Naive thymus-derived CD4-positive, alpha-beta T cell (primary cell): ENCODE measurements at places on chromosomes 1 and 21. TPM values are rescaled to one million over a fixed set of nuclear protein-coding genes. Genes with fewer than 3 reads are reported as not detected.

DNA sequence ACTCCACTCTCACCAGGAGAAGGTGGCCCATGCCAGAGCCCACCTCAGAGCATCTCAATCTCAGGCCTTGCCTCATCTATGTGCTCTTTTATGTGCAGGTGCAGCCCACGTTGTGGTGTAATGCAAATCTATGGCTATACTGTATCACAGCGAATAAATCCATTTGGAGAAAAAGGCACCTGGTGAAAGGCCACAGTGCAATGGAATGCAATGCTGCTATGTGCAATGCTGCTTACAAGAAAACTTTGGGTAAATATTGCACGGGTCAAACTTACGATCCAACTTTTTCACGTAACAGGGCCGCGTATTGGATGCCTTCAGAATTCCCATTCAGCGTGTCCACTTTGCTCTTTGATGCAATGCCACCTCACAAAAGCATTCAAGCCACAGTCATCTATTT is 13.5 kb downstream of the ZBTB18 start:
- H3K4me1 ChIP-seq, result no peaks in the 10 kb centered on the region
- DNase-seq, result no peak
- H3K27ac ChIP-seq, result no peak overlapping the region
- H3K27me3 ChIP-seq, result no peaks in the 10 kb centered on the region

DNA sequence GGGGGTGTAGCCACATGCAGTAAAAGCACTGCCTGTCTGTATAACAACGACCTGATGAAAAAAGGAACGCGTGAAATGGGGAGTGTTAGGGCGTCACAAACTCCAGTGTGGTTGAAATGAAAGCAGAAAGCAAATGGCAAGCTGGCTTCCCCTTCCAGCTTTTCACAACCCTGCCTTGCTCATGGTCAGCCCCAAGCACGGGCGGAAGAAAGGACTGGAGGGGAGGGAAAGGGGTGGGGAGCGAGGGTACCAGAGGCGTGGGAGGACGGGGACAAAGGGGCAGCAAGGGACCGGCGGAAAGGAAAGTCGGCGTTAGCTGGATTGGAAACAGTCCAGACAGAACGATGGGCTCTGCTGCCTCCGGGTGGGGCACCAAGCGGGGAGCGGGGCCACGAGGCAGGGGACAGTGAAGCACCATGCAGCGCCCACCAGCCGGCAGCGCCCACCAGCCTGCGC is 9.6 kb downstream of the VPS26C start:
- H3K36me3 ChIP-seq, result no peaks in the 10 kb centered on the region
- H3K27me3 ChIP-seq, result no peaks in the 10 kb centered on the region
- H3K4me3 ChIP-seq, result peak overlapping the region; percentile 75
- H3K4me1 ChIP-seq, result peaks cover 19% of the 10 kb centered on the region
- peak overlapping the region; percentile 79 for H3K27ac ChIP-seq
- peak; percentile 49 for DNase-seq

GRCh38 chr1:58982259-58982998 is 198.6 kb upstream of the JUN start:
- H3K4me1 ChIP-seq, result peaks cover 9% of the 10 kb centered on the region
- H3K27me3 ChIP-seq, result no peaks in the 10 kb centered on the region
- no peak overlapping the region for H3K27ac ChIP-seq

- no peak overlapping the region for H3K27ac ChIP-seq
- no peaks in the 10 kb centered on the region for H3K36me3 ChIP-seq
- H3K4me1 ChIP-seq, result no peaks in the 10 kb centered on the region
Measured at GRCh38 chr1:113517346-113517745, 127.0 kb downstream of the MAGI3 start.

The XCL2 gene
- total RNA-seq, result 3.0 TPM

- H3K36me3 ChIP-seq, result no peaks in the 10 kb centered on the region
- H3K4me1 ChIP-seq, result no peaks in the 10 kb centered on the region
- no peak for DNase-seq
- H3K4me3 ChIP-seq, result no peak overlapping the region
Measured at GRCh38 chr21:45248893-45249381, 38.8 kb downstream of the POFUT2 start.

DNA sequence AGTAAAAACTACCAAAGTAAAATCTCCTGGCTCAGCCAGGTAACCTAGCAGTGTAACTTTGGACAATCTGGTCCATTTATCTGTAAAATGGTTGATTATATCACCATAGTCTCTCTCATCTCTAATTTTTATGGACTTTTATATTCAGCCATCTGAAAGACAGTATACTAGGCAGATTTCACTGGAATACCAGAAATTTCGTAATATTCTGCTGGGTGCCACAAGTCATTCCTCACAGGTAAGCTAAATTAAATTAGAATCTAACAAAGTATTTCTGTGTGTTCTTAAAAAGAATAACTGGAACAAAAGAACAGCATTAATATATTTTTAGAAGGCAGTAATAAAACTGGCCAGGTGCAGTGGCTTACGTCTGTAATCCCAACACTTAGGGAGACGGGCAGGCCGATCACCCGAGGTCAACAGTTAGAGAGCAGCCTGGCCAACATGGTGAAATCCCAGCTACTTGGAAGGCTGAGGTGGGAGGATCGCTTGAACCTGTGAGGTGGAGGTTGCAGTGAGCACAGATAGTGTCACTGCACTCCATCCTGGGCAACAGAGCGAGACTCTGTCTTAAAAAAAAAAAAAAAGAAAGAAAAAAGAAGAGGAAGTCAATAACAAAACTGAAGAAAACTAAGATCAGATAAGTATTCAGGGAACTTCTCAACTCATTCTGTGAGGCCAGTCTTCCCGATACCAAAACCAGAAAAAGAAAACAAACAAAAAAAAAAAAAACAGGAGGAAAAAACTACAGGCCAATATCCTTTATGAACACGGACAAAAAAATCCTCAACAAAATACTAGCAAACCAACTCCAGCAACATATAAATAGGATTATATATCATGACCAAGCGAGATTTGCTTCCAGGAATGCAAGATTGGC is 35.9 kb downstream of the PIK3R3 start:
- H3K4me3 ChIP-seq, result no peak overlapping the region
- H3K27ac ChIP-seq, result no peak overlapping the region
- no peak for DNase-seq
- H3K4me1 ChIP-seq, result no peaks in the 10 kb centered on the region

- H3K27me3 ChIP-seq, result no peaks in the 10 kb centered on the region
- H3K4me3 ChIP-seq, result no peak overlapping the region
- no peaks in the 10 kb centered on the region for H3K4me1 ChIP-seq
- H3K27ac ChIP-seq, result no peak overlapping the region
- DNase-seq, result no peak
Measured at GRCh38 chr1:190476321-190476720, 1.3 kb downstream of the BRINP3 start.

GRCh38 chr21:42120903-42121535 is 49.9 kb downstream of the UMODL1 start:
- no peak overlapping the region for H3K4me3 ChIP-seq
- peaks cover 5% of the 10 kb centered on the region for H3K4me1 ChIP-seq
- no peaks in the 10 kb centered on the region for H3K36me3 ChIP-seq
- H3K27me3 ChIP-seq, result peaks cover 5% of the 10 kb centered on the region
- H3K27ac ChIP-seq, result no peak overlapping the region

GRCh38 chr1:43565600-43566360 is 35.1 kb downstream of the PTPRF start:
- H3K36me3 ChIP-seq, result no peaks in the 10 kb centered on the region
- no peak overlapping the region for H3K27ac ChIP-seq
- no peaks in the 10 kb centered on the region for H3K27me3 ChIP-seq
- peak overlapping the region; percentile 30 for H3K4me3 ChIP-seq

- DNase-seq, result no peak
- H3K27ac ChIP-seq, result no peak overlapping the region
- no peaks in the 10 kb centered on the region for H3K4me1 ChIP-seq
- no peak overlapping the region for H3K4me3 ChIP-seq
Measured at GRCh38 chr1:53246261-53247134, 8.2 kb upstream of the MAGOH start.

The PROX1 gene
- total RNA-seq, result not detected

GRCh38 chr1:65150583-65151263 is 2.7 kb downstream of the AK4 start:
- H3K27me3 ChIP-seq, result peaks cover 6% of the 10 kb centered on the region
- H3K27ac ChIP-seq, result no peak overlapping the region
- H3K36me3 ChIP-seq, result no peaks in the 10 kb centered on the region
- DNase-seq, result no peak
- H3K4me3 ChIP-seq, result no peak overlapping the region

- no peaks in the 10 kb centered on the region for H3K4me1 ChIP-seq
- DNase-seq, result no peak
- H3K4me3 ChIP-seq, result no peak overlapping the region
- no peaks in the 10 kb centered on the region for H3K36me3 ChIP-seq
- H3K27me3 ChIP-seq, result no peaks in the 10 kb centered on the region
Measured at GRCh38 chr1:36866169-36866814, 168.0 kb downstream of the GRIK3 start.

GRCh38 chr1:19390166-19390850 is 78.2 kb downstream of the SLC66A1 start:
- no peaks in the 10 kb centered on the region for H3K27me3 ChIP-seq
- peak overlapping the region; percentile 46 for H3K4me3 ChIP-seq
- peak overlapping the region; percentile 60 for H3K27ac ChIP-seq
- peaks cover 46% of the 10 kb centered on the region for H3K4me1 ChIP-seq
- no peak for DNase-seq
- no peaks in the 10 kb centered on the region for H3K36me3 ChIP-seq

The LORICRIN gene
- not detected for total RNA-seq

- H3K36me3 ChIP-seq, result no peaks in the 10 kb centered on the region
- DNase-seq, result no peak
- H3K27ac ChIP-seq, result no peak overlapping the region
- no peak overlapping the region for H3K4me3 ChIP-seq
- no peaks in the 10 kb centered on the region for H3K4me1 ChIP-seq
- H3K27me3 ChIP-seq, result no peaks in the 10 kb centered on the region
Measured at GRCh38 chr1:47751996-47752451, 245.2 kb downstream of the TRABD2B start.

DNA sequence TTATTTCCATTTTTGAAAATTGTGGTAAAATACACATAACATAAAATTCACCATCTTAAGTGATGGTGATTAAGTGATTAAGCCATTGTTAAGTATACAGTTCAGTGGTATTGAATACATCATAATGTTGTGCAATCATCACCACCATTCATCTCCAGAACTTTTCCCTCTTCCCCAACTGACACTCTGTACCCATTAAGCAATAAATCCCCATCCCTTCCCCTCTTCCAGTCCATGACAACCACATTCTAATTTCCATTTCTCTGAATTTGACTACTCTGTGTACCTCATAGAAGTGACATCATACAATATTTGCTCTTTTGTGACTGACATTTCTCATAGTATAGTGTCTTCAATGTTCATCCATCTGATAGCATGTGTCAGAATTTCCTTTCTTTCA is 124.8 kb downstream of the DISC1 start:
- no peak for DNase-seq
- peaks cover 11% of the 10 kb centered on the region for H3K36me3 ChIP-seq
- H3K27me3 ChIP-seq, result no peaks in the 10 kb centered on the region

- H3K27ac ChIP-seq, result no peak overlapping the region
- H3K36me3 ChIP-seq, result peaks cover 27% of the 10 kb centered on the region
- no peak overlapping the region for H3K4me3 ChIP-seq
- no peak for DNase-seq
- H3K4me1 ChIP-seq, result no peaks in the 10 kb centered on the region
Measured at GRCh38 chr1:2160451-2161300, 33.9 kb downstream of the FAAP20 start.

- no peak for DNase-seq
- no peak overlapping the region for H3K27ac ChIP-seq
Measured at GRCh38 chr1:150906329-150906728, 19.4 kb downstream of the CTXND2 start.

DNA sequence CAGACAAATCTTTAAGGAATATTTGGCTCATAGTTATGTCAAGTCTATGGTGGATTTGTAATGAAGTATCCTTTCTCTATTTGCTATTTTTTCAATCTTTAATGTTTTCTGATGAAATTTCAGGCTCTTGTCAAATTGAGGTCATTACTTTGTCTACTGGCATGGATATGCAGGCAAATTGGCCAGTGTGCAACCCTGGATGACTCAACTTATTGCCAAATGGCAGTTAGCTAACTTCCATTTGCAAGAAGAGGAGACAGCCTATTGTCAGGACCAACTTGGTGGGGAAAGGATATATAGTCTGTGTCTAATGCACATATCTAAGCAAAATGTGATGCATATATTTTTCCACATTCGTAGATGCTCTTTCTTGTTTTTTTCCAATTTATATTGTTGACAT is 530.5 kb downstream of the PTBP2 start:
- no peaks in the 10 kb centered on the region for H3K27me3 ChIP-seq
- H3K27ac ChIP-seq, result no peak overlapping the region
- no peak overlapping the region for H3K4me3 ChIP-seq
- H3K4me1 ChIP-seq, result no peaks in the 10 kb centered on the region
- no peaks in the 10 kb centered on the region for H3K36me3 ChIP-seq

The ATP1A4 gene
- total RNA-seq, result 0.71 TPM

The ERG gene
- not detected for total RNA-seq

- H3K36me3 ChIP-seq, result no peaks in the 10 kb centered on the region
- no peak overlapping the region for H3K4me3 ChIP-seq
- H3K27me3 ChIP-seq, result no peaks in the 10 kb centered on the region
- DNase-seq, result no peak
- no peaks in the 10 kb centered on the region for H3K4me1 ChIP-seq
Measured at GRCh38 chr1:30140566-30140965, 582.8 kb downstream of the MATN1 start.

GRCh38 chr21:44710756-44711326 is 531 bp downstream of the TSPEAR start:
- no peak for DNase-seq
- H3K4me1 ChIP-seq, result peaks cover 34% of the 10 kb centered on the region
- H3K27me3 ChIP-seq, result peaks cover 32% of the 10 kb centered on the region
- H3K27ac ChIP-seq, result no peak overlapping the region
- H3K36me3 ChIP-seq, result peaks cover 3% of the 10 kb centered on the region

DNA sequence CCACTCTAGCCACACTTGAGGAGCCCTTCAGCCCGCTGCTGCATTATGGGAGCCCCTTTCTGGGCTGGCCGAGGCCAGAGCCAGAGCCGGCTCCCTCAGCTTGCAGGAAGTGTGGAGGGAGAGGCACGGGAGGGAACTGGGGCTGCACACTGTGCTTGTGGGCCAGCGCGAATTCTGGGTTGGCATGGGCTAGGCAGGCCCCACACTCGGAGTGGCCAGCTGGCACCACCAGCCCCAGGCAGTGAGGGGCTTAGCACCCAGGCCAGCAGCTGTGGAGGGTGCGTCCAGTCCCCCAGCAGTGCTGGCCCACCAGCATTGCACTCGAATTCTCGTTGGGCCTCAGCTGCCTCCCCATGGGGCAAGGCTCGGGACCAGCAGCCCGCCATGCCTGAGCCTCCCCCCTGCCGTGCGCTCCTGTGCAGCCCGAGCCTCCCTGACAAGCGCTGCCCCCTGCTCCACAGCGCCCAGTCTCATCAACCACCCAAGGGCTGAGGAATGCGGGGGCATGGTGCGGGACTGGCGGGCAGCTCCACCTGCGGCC is 785.9 kb upstream of the TPTE start:
- H3K4me1 ChIP-seq, result no peaks in the 10 kb centered on the region
- H3K36me3 ChIP-seq, result no peaks in the 10 kb centered on the region
- no peak overlapping the region for H3K27ac ChIP-seq
- no peak for DNase-seq

The SPRR2F gene
- not detected for total RNA-seq

GRCh38 chr1:185790194-185790735 is 56.1 kb downstream of the HMCN1 start:
- H3K27me3 ChIP-seq, result no peaks in the 10 kb centered on the region
- no peaks in the 10 kb centered on the region for H3K4me1 ChIP-seq
- no peak overlapping the region for H3K27ac ChIP-seq
- no peak for DNase-seq
- H3K4me3 ChIP-seq, result no peak overlapping the region

The RGS16 gene
- total RNA-seq, result 17.5 and 19.2 TPM in 2 replicates

- H3K4me3 ChIP-seq, result no peak overlapping the region
- H3K27ac ChIP-seq, result no peak overlapping the region
- H3K4me1 ChIP-seq, result no peaks in the 10 kb centered on the region
- no peaks in the 10 kb centered on the region for H3K36me3 ChIP-seq
- DNase-seq, result no peak
Measured at GRCh38 chr1:68011657-68012375, 38.6 kb downstream of the DIRAS3 start.
